B cell (primary cell): ENCODE measurements at places on chromosomes 4 and X. TPM values are rescaled to one million over a fixed set of nuclear protein-coding genes. Genes with fewer than 3 reads are reported as not detected.

The FAM114A1 gene
- polyA plus RNA-seq, result 0.30 and 1.8 TPM in 2 replicates

The GAGE13 gene
- polyA plus RNA-seq, result not detected in 2 replicates

The ADRA2C gene
- polyA plus RNA-seq, result not detected in 2 replicates

The MAGEA12 gene
- polyA plus RNA-seq, result not detected in 2 replicates

The PDCL2 gene
- polyA plus RNA-seq, result not detected in 2 replicates

The DMD gene
- 2.0 and 2.7 TPM in 2 replicates for polyA plus RNA-seq

The FOXP3 gene
- polyA plus RNA-seq, result 0.03 and 0.10 TPM in 2 replicates

The MAOA gene
- not detected in 2 replicates for polyA plus RNA-seq
